Stimulated activated CD4-positive, alpha-beta T cell treated with anti-CD3 and anti-CD28 coated beads, Interleukin-1b, Interleukin-23, amount 100 ng/mL, for 1 hour (primary cell): ENCODE measurements at places on chromosomes 13 and 19.

DNA sequence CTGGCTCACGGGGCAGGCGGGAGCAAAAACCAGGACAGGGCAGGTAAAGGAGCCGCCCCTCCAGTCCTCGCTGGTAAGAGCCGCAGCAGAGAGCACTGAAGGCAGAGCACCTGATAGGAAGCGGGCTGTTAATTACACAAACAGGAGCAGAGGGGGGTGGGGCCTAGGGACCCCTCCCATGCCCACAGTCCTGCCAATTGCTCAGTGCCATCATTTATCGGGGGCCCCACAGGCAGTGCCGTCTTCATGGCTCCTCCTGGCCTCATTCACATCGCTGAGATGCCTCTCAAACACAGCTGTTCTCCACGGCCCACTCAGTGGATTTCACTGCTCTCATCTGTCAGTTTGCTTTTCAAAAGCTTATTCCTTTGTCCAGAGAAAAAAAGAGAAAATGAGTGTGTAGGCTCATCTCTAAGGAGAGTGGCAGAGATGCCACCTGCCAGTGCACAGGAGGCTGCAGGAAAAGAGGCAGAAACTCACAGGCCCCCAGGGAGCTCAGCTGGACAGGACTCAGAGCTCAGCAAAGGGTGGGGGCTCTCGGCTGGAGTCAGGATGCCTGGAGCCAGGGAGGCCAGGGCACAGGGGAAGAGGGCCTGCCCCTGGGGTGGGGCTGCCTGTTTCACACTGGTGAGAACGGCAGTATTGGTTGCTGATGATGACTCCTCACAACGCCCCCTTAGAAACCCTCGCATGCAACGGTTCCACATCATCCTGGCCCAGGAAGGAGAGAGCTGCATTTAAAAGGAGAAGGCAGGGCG, 174.6 kb downstream of the COL4A1 start:
- no peak for DNase-seq

DNA sequence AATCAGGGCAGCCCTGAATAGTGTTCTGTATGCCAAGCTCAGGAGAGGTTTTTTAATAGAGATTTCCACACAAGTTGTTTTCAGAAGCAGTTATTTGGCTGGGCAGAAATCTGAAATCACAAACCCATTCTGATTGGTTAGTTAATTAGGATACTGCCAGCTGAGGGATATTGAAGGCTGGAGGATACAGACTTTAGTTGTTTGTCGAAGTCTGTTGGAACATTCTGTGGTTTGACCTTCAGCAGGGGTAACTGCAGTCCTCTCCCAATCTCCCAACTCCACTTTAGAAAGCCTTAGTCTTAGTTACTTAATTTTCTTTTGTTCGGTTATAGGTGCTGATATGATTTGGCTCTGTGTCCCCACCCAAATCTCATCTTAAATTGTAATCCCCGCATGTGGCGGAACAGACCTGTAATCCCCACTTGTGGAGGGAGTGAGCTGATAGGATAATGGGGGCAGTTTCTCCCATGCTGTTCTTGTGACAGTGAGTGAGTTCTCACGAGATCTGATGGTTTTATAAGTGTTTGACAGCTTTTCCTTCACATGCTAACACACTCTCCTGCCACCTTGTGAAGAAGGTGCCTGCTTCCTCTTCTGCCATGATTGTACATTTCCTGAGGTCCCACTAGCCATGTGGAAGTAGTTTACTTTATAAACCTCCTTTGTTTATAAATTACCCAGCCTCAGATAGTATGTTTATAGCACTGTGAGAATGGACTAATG, 169.2 kb downstream of the GPC5 start:
- DNase-seq = no peak

DNA sequence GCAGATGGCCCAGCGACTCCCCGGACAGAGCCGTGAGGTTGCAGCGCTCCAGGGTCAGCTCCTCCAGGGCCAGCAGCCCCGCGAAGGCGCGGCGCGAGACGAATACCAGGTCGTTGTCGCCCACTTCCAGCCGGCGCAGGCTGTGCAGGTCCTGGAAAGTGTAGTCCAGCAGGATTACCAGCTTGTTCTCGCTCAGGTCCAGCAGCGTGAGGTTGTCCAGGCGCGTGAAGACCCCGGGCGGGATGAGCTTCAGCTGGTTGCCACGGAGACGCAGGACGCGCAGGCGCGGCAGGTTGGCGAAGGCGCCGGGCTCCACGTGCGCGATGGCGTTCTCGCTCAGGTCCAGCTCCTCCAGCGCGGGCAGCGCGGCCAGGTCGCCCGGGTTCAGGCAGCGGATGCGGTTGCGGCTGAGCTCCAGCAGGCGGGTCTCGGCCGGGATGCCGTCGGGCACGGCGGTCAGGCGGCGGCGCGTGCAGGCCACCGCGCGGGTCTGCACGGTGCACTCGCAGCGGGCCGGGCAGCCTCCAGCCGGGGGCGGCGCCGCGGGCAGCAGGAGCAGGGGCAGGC, 9.3 kb upstream of the PEAK3 start:
- no peak for DNase-seq

DNA sequence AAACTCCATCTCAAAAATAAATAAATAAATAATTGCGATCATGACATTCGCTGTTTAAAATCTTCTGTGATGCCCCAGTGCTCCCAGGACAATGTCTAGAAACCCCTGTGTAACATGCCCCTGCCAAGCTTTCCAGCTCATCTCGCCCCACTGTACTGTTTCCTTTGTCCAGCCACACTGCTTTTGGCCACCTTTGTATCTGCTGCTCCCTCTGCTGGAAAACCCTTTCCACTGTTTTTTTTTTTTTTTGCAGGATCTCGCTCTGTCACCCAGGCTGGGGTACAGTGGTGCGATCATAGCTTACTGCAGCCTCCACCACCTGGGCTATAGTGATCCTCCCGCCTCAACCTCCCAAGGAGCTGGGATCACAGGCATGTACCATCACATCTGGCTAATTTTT, 7.5 kb downstream of the PLAUR start:
- DNase-seq = no peak

GRCh38 chr13:30366088-30366487, 56.2 kb upstream of the UBE2L5 start:
- DNase-seq = no peak

DNA sequence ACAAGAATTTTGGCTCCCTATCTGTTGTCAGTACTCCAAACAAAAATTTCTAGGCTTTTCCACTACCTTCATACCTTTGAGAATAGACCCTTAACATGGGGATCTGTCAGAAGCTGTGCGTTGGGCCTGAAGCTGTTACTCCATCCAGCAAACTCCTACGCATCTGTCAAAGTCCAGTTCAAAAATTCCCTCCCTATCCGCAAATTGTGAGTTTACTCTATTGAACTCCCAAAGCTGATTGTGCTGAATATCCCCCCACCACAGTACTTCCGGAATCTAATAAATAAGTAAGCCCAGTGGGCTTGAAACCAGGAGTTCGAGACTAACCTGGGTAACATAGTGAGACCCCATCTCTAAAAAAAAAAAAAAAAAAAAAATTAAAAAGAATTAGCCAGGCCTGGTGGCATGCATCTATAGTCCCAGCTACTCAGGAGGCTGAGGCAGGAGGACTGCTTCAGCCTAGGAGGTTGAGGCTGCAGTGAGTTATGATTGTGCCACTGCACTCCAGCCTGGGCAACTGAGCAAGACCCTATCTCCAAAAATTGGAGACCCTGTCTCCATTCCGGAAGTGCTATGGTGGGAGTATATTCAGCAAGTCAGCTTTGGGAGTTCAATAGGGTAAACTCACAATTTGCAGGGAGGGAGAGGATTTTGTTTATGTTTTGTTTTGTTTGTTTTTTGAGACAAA, 930 bp upstream of the FBN3 start:
- DNase-seq = no peak

DNA sequence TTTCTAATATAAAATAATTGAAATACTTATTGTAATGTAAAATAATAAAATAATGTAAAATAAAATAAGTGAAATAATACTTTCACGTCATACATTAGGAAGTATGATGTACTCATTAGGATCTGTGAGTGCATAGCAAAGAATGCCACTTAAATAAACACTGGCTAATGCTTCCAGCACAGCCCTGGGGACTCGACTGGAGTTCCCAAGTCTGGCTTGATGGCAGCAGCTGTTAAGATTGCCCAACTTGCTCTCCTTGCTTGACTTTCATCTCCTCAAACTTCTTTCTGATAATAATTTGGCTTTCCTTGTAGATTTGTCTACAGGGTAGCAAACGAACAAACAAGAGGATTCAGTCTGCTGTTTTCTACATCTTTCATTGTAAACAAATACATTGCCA, 191.9 kb downstream of the COG6 start:
- DNase-seq = no peak

- DNase-seq = no peak
Observed at GRCh38 chr13:65943708-65944107, 1286.4 kb downstream of the PCDH9 start.

DNA sequence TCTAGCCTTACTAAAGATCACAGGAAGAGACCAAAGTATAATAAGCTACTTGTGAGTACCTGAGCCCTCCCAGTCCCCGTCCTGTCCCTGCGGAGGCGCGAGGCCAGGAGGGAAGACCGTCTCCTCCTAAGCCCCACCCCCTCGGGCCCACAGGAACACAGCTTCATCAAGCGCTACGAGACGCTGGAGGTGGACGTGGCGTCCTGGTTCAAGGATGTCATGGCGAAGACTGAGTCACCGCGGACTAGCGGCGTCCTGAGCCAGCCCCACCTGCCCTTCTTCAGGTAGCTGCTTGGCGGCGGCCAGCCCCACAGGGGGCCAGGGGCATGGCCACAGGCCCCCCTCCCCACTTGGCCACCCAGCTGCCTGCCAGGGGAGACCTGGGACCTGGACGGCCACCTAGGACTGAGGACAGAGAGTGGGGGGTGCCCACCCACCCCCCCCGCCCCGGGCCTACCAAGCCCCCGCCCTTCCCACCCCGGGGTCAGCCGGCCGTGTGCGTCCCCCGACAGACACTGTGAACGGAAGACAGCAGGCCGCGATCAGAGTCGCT, 2.4 kb upstream of the TGFBR3L start:
- no peak for DNase-seq
